ENCODE measurements at places on chromosomes 5 and 9.

DNA sequence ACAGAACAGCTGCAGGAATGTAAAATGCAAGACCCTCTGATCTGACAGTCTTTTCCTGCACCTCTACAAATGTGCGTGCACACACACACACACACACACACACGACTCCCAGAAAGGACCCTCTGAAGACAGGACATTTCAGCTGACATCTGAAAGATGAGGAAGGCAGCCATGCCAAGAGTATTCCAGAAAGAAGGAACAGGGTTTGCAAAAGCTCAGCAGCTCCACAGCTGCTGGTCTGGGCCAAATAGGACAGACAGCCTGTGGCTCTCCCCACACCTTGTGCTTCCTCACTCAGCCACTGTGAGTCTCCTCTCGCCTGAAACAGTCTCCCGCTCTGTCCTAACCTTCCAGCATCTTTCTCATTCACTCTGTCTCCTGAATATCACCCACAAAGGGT, 189.0 kb downstream of the PALM2AKAP2 start:
- no peak for DNase-seq

- DNase-seq: no peak
Observed at GRCh38 chr9:94586316-94586715, 7.3 kb downstream of the FBP2 start.

GRCh38 chr5:19977099-19977498, 10.9 kb downstream of the CDH18 start:
- no peak for DNase-seq

GRCh38 chr5:100691548-100691947, 156.4 kb downstream of the FAM174A start:
- no peak for DNase-seq

GRCh38 chr5:62581836-62582597, 3.4 kb downstream of the LRRC70 start:
- no peak for DNase-seq

All from transverse colon (tissue), 4 donors.